Stomach (tissue), 19 donors: ENCODE measurements at places on chromosomes 4 and X. TPM values are rescaled to one million over a fixed set of nuclear protein-coding genes. Genes with fewer than 3 reads are reported as not detected.

DNA sequence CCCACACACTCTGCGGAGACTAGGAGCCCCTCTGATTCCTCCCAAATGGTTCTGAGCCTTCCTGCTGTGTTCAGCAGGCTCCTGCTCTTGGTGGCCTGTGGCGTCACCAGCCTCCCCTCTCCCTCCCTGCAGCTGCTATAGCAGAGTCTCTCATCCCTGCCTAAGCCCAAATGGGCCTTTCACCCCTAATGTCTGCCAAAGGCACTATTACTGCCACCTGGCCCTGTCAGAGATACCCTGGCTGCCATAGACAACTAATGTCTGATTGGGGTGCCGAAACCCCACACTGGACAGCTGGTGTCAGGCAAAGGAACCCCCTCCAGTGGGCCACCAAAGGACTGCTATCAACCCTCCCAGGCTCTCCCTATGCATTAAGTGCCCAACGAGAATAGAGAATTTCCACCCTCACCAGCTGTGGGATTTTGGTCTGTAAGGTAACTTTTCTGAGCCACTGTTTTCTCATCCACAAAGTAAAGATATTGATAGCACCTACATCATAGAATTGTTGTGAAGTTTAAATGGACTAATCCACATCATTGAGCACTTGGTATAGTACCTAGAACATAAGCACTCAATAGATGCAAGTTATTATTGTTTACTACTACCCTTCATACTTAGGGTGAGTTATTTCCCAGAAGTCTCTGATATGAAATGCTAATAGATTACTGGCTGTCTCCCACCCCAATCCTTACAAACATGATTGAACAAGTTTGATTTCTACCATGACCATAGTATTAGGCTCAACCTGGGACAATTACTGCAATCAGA, 421.3 kb downstream of the MID1IP1 start:
- no peak for DNase-seq

GRCh38 chrX:53481093-53481492, 46.9 kb upstream of the HSD17B10 start:
- peak; percentile 6 for DNase-seq

GRCh38 chr4:71195924-71196323, 142.9 kb upstream of the SLC4A4 start:
- no peak for DNase-seq

The MAP3K15 gene
- not detected for total RNA-seq

The GAGE12E gene
- not detected for total RNA-seq

DNA sequence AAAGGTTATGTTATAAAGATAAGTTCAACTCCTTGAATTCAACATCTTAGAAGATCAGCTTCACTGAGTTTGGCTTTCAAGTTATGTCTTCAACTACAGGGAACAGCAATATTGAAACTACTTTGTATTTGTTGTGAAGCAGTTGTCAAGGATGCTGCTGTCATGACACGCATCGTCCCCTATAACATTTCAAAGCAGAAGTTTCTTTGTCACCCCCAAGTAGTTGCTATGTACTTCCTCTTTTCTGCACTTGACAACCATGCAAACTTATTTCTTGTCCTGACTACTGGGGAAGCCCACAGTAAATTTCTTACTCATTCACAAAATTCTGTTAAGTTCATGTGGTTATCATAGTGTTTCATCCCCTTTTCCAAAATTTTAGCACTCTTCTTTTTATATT, 14.3 kb downstream of the ANTXR2 start:
- peak; percentile 77 for DNase-seq

DNA sequence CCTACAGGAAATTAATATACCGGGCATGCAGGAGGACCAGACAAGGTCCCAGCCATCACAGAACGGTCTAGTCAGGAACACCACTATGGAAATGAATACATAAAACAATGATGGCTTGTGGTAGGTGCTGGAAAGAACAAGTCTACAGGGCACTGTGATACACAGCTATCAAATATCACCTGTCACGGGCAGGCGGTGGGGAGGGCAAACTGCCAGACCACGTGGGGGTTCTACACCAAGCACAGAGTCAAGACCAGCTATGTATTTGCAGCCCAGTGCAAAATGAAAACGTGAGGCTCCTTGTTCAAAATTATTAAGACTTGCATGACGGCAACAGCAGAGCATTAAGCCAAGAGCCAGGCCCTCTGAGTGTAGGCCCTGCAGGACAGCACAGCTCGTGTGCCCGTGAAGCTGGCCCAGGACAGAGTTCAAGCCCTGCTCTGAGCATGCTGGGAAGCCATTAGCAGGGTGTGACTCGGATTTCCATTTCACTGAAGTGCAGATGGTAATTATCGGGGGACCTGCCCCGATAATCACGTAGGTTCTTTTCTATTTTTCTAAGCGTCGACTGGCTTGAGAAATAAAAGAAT, 83.6 kb downstream of the JAKMIP1 start:
- peak; percentile 71 for DNase-seq

The ANXA3 gene
- 106 TPM for total RNA-seq

- DNase-seq, result no peak
Measured at GRCh38 chrX:154002215-154002719, 17.4 kb downstream of the IRAK1 start.

The SCML2 gene
- total RNA-seq, result 2.3 TPM

- DNase-seq, result no peak
Measured at GRCh38 chrX:37746218-37746941, 33.5 kb upstream of the CYBB start.

The HTN3 gene
- not detected for total RNA-seq

DNA sequence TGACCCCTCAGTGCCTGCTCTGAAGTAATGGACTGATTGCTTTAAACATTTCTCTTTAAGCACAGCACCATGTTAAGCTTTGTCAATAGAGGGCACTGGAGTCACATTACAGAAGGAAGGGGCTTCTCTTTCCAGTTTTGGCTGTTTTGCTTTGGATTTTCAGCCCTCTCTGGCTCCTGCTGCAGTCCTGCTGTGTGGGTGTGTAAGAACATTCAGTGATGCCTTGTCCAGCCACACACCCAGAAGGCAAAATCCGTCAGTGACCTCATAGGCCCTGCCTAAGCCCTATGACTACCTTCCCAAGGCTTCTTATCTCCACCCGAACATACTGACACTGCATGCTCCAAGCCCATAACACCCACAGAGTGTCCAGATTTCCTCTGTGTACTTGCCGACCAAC, 215.3 kb upstream of the CTSO start:
- no peak for DNase-seq

DNA sequence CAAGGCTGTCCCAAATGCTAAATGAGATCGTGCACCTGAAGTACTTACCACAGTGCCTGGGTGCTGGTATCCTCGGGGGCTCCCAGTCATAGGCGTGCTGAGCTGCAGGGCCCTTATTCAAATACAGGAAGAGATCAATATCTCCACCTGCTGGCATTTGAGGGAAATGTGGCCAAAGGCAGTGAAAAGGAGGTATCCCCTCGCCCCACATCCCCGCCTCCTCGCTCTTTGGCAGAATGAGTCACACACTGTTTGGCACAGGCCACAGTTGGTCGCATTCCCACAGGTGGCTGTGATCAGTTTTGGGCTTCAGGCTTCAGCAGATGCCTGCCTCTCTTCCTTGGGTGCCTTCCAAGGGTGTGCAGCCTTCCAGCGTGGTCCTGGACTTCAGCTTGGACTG, 28.4 kb downstream of the ZNF185 start:
- DNase-seq, result peak; percentile 74

The OPRPN gene
- total RNA-seq, result not detected

GRCh38 chr4:53465891-53466290, 88.5 kb downstream of the FIP1L1 start:
- DNase-seq, result no peak

The TBC1D8B gene
- total RNA-seq, result 38.5 TPM

DNA sequence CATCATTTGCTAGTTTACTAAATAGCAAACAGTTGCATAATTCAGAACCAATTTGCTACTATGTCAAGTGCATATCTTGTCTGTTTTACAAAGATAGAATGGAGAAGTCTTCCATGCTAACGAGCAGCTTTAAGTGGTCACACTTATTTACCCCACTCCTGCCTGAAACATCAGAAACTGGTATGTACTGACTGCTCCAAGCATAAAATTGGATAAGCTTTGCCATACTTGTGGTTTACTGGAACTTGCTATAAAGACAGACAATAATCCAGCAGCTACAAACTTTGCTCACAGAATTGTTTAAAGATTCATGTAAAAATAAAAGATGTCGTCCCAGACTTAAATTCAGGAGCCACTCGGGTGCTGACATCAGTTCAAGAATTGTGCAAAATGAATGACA, 13.3 kb upstream of the CDKL2 start:
- DNase-seq, result no peak

DNA sequence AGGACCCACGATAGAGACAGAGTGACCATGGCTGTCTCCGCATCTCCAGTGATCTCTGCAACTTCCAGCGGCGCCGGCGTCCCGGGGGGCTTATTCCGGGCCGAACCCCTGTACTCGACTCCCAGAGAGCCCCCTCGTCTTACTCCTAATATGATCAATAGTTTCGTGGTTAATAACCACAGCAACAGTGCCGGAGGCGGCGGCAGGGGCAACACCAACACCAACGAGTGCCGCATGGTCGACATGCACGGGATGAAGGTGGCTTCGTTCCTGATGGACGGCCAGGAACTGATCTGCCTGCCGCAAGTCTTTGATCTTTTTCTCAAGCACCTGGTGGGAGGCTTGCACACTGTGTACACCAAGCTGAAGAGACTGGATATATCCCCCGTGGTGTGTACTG, 343 bp downstream of the DACH2 start:
- DNase-seq, result peak; percentile 13

GRCh38 chrX:101655534-101655933, 4.1 kb downstream of the ARMCX2 start:
- no peak for DNase-seq

The FAT4 gene
- 6.7 TPM for total RNA-seq

DNA sequence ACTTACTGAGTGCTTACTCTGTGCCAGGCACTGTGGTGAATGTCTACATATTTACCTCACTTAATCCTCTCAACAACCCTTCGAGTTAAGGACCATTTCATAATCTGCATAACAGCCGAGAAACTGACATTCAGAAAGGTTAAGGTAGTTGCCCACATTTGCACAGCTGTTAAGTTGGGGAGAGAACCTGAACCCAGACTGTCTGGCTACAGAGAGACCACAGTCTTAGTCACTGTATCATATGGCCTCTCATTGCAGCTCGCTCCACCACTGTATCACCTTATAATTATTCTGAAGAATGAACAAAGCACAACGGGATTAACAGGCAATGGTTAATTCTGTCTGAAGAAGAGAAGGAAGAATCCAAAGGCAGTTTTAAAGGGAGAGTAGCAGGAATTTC, 98.5 kb downstream of the ADGRA3 start:
- DNase-seq, result no peak

The FRMD7 gene
- total RNA-seq, result not detected

DNA sequence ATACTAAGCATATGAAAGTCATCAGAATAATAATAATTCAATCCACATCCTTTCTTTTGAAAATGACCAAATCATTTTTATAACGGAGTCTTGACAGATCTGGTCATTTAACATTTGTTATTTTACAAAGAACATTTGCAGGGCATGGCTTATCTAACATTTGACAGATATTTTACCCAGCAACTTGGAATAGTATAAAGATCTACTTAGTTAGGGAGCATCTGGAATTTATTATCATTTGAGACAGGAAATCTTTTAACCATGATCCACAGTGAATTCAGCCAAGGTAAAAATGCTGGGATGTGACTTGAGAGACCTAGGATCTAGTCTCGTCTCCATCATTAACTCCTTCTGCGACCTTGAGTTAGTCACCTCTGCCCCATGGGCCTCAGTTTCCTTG, 22.4 kb downstream of the STARD8 start:
- DNase-seq, result no peak

DNA sequence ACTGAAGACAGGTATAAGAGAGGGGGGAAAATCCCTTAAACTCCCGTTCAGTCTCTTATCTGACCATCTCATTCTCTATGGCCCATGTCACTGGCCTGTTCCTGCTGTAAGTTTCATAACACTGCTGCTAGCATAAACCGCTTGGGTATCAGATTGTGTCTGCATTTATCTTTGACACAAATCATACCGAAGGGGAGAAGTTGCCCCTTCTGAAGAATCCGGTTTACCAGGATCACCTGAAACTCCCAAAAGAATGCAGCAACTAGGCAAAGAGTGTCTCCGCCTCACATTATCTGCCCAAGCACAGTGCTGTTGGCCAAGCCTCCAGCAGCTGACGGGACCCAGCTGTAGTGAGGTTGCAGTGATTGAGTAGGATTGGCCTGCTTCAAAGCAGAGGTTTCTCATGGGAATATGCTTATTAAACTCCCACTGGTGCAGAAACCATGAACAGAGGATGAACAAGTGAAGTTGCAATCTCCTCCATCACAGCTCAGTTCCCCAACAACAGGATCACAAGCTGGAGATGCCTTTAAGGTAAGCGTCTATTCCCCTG, 71.3 kb upstream of the PUDP start:
- DNase-seq, result no peak

DNA sequence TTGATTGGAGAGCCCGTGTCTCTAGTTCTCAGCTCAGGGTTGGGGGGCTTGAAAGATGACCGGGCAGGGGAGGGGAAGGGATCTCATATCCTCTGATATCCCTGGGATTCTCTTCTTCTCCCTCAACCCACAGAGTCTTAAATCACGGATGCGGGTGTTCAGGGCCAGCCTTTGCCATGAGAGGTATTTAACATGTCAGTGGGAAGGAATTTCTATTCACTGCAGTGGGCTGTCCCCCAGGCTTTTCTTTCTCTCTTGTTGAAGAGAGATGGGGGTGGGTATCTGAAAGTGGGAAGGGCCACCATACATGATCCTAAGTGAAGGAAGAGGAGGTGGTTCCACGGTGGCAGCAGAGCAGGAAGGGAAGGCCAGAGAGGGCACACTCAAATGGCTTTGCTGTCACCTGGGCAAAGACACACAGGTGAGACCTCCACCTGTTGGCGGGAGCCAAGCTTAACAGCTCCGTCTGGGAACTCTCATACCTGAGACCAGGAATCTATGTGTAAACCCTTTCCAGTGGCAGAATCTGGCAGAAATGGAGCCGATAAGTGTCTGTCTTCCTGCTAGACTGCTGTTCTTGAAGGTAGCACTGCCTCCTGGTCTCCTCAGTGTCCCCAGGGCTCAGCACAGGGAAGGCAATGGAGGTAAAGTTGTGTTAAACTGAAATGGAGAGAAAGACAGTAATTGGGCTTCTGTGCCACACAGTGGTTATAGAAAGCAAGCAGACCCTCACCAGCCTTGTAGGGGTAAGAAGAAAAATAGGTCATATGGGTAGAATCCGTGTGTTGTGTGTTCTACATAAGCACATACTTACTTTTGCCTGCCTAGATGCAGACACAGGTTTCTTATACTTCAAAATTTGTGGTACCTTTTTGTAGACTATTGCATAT, 49.4 kb downstream of the RHOH start:
- peak; percentile 53 for DNase-seq

DNA sequence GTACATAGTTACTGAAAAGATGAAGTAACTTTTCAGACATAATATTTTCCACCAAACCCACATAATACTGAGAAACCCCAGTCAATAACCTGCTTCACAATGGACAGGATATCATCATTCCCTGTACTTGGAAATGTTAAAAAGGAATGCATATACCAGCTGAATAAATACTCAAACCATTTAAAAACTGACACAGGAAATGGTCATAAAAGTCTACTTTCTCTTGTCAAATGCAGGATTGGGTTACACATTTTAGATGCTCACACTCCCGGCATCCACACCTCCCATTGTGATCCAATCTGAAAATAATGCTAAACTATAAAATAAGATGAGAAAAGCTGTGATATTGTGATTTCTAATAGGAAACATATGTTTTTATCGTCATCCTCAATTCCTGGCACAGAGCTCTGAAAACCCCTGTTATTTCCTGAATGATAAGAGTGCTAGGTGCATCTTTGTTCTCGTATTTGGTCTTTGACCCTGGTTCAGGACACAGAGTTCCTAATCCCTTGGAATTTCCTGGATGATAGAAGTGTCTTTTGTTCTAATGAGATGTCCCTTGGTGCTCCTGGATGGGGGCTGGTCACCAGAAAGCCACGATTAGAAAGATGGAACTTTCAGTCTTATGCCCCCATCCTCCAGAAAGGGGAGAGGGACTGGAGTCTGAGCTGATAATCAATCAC, 821.3 kb downstream of the TRIML1 start:
- no peak for DNase-seq
